ENCODE measurements at places on chromosomes 2 and 18.

DNA sequence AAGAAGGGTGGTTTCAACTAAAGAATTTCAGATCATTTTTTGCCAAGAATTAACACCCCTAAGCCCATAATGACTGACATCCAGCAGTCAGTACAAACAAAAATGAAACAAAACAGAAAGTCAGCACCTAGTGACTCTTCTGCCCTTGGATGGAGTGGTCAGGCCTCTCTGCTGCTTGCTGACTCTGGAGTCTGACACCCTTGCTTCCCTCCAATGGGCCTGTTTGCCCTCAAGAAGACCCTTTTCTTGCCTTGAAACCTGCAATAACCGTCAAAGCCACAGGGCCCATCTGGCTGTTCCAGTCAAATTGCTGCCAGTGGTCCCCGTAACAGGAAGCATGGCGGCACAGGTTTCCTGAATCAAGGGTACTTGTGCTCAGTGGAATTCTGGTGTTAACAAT lies 27.2 kb upstream of the CYTIP start:
- no peak overlapping the region for H3K4me3 ChIP-seq
- no peak overlapping the region for H3K27ac ChIP-seq
- peaks cover 24% of the 10 kb centered on the region for H3K4me1 ChIP-seq
- no peak for DNase-seq
- peaks cover 4% of the 10 kb centered on the region for H3K36me3 ChIP-seq

DNA sequence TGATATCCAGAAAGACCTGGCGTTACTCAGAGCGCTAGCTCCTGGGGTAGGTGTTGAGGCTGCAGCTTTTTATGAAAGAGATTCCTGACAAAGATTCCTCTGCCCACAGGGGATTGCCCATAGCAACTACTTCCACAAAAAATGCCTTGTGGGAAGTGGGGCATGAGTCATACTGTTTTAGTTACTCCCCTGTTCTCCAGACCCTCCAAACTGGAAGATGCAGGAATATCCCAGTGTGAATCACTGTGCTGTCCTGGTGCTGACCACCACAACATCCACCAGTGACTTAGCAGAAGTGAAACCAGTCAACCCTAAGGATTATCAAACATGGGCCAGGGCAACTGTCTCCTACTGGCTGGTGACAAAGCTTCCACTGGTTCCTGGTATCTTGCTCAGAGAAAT lies 61.8 kb downstream of the CDH2 start:
- H3K4me1 ChIP-seq, result no peaks in the 10 kb centered on the region
- H3K27me3 ChIP-seq, result no peaks in the 10 kb centered on the region
- no peak for DNase-seq
- no peak overlapping the region for H3K4me3 ChIP-seq

- no peak overlapping the region for H3K4me3 ChIP-seq
- H3K4me1 ChIP-seq, result peaks cover 3% of the 10 kb centered on the region
- H3K27me3 ChIP-seq, result no peaks in the 10 kb centered on the region
- H3K27ac ChIP-seq, result no peak overlapping the region
- no peak for DNase-seq
These were observed 180.2 kb downstream of the SOCS6 start for GRCh38 chr18:70468861-70469547.

GRCh38 chr2:38750011-38750890 lies 910 bp downstream of the SRSF7 start:
- H3K4me1 ChIP-seq, result peaks cover 68% of the 10 kb centered on the region
- peaks cover 70% of the 10 kb centered on the region for H3K36me3 ChIP-seq
- H3K27ac ChIP-seq, result peak overlapping the region; percentile 100
- no peaks in the 10 kb centered on the region for H3K27me3 ChIP-seq
- peak overlapping the region; percentile 96 for H3K4me3 ChIP-seq

DNA sequence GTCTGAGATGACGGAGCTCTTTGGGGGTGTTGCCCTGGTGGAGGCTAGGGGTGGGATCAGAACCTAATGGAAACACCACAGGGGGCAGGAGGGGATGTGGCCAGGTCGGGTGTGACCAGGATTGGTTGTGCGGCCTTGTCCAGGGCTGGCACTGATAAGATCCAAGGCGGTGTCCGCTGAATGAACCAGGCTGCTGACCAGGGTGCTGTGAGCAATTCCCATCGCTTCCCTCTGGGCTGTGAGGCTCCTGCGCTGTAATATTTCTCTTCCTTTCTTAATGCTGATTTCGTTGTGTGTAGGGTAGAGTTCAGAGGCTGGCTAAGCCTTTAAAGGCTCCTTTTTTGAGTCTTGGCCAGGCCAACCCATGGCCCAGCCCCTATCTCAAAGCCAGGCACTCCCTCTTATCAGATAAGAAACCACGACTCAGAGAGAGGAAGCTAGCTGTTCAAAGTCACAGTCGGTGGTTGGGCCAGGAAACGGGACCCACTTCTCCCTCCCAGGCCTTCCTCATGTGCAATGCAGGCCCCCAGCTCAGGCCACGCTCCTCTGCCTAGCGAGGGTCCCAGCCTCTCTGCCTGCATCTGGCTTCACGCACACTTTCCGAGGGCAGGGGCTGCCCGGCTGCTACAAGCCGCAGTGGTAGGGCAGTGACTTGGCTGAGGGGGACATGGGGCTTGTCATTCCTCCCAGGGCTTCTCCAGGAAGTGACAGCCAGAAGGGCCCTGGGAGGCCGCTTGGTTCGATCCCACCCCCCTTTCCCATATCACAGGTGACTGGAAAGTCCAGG lies 26.0 kb upstream of the FOSL2 start:
- peak; percentile 66 for DNase-seq
- H3K27me3 ChIP-seq, result no peaks in the 10 kb centered on the region
- peaks cover 58% of the 10 kb centered on the region for H3K4me1 ChIP-seq
- H3K4me3 ChIP-seq, result peak overlapping the region; percentile 82
- H3K27ac ChIP-seq, result peak overlapping the region; percentile 96

DNA sequence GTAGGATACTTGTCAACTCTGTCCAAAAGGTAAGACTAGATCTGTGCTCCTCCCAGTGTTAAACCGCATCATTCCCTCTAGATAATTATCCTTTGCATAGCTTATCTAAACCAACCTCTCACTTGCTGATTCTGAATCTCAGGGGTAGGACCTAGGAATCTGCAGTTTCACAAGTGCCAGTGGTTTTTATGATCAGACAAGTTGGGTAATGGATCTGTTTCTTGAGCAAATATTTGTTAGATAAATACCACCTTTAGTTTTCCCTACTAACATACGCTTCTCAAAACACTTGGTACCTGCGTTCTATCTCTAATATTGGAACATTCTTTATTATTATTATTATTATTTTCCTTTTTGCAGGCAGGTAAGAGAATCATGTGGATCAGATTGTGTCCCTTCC lies 439.9 kb downstream of the PTPRM start:
- H3K4me1 ChIP-seq, result peaks cover 2% of the 10 kb centered on the region
- H3K27ac ChIP-seq, result no peak overlapping the region
- no peaks in the 10 kb centered on the region for H3K27me3 ChIP-seq
- no peaks in the 10 kb centered on the region for H3K36me3 ChIP-seq

- DNase-seq, result no peak
- H3K4me1 ChIP-seq, result no peaks in the 10 kb centered on the region
- no peak overlapping the region for H3K27ac ChIP-seq
- no peak overlapping the region for H3K4me3 ChIP-seq
These were observed 6.2 kb downstream of the LTBP1 start for GRCh38 chr2:32952761-32953476.

- no peak overlapping the region for H3K27ac ChIP-seq
- DNase-seq, result no peak
These were observed 83.2 kb upstream of the AQP4 start for GRCh38 chr18:26948703-26949102.

GRCh38 chr2:226136739-226137138 lies 662.9 kb downstream of the IRS1 start:
- peaks cover 10% of the 10 kb centered on the region for H3K27me3 ChIP-seq
- no peak for DNase-seq
- H3K4me3 ChIP-seq, result no peak overlapping the region
- no peaks in the 10 kb centered on the region for H3K36me3 ChIP-seq
- H3K27ac ChIP-seq, result no peak overlapping the region

DNA sequence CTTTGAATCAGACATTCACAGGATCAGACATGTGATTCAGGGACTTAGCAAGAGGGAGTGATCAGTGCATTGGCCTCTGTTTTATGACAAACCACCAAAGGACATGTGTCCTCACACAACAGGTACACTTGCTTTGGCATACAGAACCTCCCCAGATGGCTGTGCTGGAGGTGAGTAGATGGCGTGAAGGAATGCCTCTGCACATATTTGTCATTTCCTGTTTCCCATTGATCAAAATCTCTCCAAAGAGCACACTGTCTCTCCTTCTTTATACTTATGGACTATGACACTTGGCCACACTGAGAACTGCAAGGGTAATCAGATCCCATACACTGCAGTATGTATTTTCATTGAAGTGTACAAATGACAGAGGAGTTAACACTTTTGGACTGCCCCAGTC lies 927.6 kb downstream of the TSN start:
- no peak overlapping the region for H3K4me3 ChIP-seq
- H3K36me3 ChIP-seq, result no peaks in the 10 kb centered on the region
- H3K4me1 ChIP-seq, result no peaks in the 10 kb centered on the region

DNA sequence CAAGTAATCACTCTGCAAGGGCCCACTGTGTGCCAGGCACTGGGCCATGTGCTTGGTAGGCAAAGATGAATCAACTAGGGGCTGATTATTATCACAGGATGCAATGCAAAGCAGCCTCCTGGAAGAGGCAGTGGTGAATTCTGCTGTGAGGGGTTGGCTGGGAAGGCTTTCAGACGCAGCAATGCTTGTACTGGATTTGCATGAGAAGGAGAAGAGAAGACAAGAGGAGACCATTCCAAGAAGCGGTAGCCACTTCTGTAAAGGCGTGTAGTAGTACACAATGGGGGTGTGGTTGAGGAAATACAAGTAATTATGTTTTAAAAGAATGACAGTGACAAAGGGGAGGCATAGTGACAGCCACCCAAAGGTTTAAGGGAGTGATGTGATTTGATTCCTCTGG lies 502.7 kb downstream of the PLCL1 start:
- H3K27me3 ChIP-seq, result peaks cover 20% of the 10 kb centered on the region
- no peaks in the 10 kb centered on the region for H3K4me1 ChIP-seq
- H3K4me3 ChIP-seq, result no peak overlapping the region
- H3K27ac ChIP-seq, result no peak overlapping the region
- no peak for DNase-seq
- H3K36me3 ChIP-seq, result no peaks in the 10 kb centered on the region
